ENCODE measurements at places on chromosomes 6 and 20.

GRCh38 chr6:34096814-34097213 lies 49.1 kb downstream of the GRM4 start:
- no peak for DNase-seq

GRCh38 chr6:15329197-15329671 lies 83.4 kb downstream of the JARID2 start:
- no peak for DNase-seq

DNA sequence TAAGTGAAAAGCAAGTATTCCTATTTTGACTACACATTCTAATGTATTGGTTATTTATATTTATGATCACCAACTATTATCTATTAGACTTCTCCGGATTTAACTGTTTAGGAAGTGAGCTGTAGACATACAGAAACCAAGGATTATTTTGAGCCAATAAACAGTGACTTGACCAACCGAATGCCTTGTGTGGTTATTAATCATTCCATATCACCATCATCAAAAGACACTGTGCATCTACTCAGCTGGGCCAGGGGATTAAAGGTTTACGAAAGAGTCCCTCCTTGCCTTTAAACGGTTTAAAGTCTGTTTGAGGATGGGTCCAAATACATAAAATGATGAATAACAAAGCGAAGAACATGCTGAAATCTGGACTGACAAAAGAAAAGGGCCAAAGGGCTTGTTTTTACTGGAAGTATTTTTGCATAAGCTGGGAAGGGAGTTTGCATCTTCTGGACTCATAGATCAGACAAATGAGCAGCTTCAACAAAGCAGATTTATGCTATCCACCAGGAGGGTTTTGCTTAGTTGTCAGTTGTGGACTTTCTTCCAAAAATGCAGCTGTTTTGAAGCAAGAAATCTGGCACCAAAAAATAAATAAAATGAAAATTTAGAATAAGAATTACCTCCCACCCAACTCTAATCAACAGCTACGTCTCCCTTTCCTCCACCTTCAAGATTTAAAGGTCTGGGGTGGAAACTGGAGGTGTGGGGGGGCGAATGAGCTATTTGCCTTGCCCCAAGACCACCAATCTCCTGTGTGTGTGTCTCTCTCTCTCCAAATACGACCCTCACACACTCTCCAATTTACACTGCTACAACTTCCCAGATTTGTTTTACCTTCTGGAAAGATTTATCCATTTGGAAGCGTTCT lies 33.6 kb upstream of the ID4 start:
- DNase-seq: no peak

DNA sequence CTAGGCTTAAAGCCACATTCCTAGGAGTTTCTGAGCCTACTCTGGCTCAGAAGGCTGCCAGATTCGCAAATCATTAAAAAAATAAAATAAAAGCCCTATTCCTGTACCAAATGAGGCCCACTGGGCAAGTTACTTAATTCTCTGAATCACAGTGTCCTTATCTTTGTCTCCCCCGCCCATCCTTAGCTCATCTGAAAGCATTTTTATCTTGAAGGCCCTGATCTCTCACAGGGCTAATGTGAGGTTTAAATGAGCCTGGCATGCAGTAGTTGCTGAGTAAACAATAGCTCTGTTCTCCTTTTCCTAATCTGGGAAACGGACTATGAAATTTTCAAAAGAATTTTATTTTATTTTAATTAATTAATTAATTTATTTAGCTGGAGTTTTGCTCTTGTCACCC lies 2.1 kb upstream of the ZBTB12 start:
- DNase-seq: no peak

DNA sequence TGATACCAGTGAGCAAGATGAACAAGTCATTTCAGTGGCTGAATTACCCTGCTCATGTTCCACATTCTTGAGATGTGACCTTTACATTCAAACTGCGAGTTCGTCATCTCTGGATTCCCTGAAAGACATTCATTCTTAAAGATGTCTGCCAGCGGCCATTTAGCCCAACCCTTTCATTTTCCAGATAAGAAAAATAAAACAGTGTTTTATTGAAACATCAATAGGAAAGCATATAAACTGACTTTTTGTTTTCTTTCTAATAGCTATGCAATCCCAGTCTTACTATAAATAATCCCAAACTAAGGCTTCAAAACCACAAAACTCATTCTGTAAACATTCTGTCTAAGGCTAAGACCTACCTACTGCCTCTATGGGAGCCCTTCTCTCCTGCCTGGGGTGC lies 134.0 kb downstream of the SAMD5 start:
- no peak for DNase-seq

DNA sequence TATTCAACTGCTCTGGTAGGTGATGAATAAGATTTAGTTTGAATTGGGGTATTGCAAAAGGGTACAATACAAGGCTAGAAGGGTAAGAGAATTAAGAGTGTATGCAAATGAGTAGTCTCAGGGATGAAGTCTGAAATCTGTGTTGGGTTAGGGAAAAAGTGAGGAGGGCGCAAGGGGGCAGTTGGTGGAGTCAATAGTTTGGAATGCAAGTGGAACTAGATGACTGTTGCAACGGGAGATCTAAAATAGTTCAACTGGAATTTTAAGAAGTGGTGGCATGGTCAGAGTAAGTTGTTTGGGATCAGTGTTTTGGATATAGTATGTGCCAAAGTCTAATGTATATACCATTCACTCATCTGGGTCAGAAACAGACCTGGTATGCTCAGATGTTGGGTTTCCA lies 329.6 kb downstream of the GJA1 start:
- no peak for DNase-seq

- DNase-seq: no peak
Measured at GRCh38 chr6:39226639-39227329, 2.5 kb downstream of the KCNK5 start.

DNA sequence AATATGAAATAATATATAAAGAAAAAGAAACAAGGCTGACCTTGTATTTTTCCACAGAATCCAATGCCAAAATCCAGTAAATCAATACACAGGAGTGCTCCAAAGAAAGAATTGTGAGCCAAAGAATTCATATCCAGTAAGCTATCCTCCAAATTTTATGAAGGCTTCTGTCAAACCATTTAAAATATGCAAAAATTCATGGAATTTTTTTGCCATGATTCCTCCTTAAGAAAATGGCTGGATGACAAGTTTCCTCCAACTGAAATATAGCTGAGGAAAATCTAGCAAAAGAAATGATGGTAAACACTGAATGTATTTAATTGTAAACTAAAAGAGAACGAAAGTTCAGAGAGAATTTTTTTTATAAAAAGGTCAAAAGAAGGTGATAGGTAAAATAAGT lies 290.3 kb downstream of the UBE3D start:
- DNase-seq: no peak

DNA sequence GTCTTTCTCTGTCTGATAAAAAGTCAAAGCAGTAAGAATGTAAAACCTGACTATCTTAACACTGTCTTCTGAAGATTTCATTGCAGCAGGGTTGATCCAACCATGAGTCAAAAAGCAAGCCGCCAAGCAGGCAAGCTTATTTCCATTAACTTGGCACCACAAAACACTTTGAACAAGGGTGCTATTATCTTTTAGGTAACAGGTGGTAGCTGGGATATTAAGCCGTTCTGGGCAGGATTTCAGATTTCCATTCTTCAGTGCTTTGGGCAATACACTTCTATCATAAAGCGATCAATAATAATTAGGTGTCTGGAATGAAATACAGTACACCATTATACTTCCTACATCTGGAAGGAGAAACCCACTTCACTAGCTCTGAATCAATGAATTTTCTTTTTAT lies 181.9 kb downstream of the TBC1D7 start:
- DNase-seq: no peak

DNA sequence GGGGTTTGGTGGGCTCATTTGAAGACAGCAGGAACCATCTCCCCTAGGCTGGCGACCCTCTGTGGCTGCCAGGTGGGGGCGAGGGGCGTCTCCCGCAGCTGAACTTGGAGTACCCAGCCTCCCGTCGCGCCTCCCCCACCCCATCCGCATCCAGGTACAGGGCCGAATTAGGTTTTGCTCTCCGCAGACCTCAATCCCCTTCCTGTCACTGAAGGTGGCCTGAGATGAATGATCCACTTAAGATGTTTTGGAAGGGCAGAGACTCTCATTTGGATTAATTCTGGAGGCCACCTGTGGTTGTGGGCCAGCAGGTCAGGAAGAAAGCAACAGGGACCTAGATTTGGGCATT lies 493 bp downstream of the CD83 start:
- no peak for DNase-seq

- DNase-seq: no peak
Measured at GRCh38 chr6:109595998-109596397, 95.0 kb downstream of the AK9 start.

DNA sequence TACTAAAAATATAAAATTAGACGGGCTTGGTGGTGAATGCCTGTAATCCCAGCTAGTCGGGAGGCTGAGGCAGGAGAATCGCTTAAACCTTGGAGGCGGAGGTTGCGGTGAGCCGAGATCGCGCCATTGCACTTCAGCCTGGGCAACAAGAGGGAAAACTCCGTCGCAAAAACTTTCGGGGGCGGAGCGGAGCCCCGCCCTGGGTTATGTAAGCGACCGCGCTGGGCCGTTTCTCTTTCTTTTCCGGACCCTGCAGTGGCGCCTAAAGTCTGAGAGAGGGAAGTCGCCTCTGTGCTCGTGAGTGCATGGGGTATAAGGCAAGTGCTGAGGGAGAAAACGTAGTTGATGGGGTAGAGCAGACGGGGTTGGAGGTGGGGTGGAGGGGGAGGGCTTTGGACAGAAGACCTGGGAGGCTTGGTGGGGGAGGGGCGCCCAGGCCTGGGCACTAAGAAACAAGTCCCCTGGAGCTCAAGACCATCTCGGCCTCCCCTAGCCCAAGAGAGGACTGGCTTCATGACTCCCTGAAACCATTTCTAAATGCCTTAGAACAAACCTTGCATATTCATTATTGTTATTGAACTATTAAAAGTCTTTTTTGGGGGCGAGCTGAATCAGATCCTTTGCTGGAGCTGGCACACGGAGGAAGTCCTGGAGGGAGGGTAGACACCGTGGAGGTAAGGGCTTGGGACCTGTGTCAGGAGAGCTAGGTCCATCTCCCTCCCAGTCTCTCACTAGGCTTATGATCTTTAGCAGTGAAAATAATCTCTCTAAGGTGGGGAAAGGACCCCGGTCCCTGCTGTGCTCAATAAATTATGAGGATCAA lies 2.7 kb upstream of the MICA start:
- no peak for DNase-seq

- no peak for DNase-seq
Measured at GRCh38 chr6:82436740-82437139, 73.1 kb downstream of the TPBG start.

DNA sequence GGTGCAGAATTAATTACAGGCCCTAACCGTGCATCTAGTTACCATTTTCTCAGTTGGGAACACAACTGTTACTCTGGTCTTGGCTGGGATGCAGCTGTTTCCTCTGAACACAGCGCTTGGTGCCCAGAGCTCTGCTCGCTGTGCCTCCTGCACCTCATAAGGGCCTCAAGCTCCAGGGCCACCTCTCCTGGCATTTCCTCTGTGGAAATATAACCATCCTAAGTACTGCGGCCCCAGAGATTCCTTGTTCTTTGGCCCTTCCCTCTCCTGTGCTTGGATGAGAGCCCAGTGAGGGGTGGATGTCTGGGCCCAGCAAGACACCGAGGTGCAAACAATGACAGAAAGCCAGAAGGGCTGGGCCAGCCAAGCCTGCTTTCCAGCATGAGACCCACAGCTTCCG lies 169.9 kb upstream of the CST7 start:
- no peak for DNase-seq

- no peak for DNase-seq
Measured at GRCh38 chr6:158406736-158407135, 94.5 kb downstream of the TULP4 start.

GRCh38 chr20:34791289-34792020 lies 34.0 kb downstream of the NCOA6 start:
- DNase-seq: no peak

- DNase-seq: no peak
Measured at GRCh38 chr20:25865715-25866656, 169.3 kb upstream of the ZNF337 start.

GRCh38 chr6:108633436-108633835 lies 72.7 kb downstream of the FOXO3 start:
- DNase-seq: no peak

GRCh38 chr20:14208956-14209355 lies 128.5 kb downstream of the FLRT3 start:
- DNase-seq: no peak

- no peak for DNase-seq
Measured at GRCh38 chr6:82862543-82862942, 203.1 kb downstream of the UBE3D start.

DNA sequence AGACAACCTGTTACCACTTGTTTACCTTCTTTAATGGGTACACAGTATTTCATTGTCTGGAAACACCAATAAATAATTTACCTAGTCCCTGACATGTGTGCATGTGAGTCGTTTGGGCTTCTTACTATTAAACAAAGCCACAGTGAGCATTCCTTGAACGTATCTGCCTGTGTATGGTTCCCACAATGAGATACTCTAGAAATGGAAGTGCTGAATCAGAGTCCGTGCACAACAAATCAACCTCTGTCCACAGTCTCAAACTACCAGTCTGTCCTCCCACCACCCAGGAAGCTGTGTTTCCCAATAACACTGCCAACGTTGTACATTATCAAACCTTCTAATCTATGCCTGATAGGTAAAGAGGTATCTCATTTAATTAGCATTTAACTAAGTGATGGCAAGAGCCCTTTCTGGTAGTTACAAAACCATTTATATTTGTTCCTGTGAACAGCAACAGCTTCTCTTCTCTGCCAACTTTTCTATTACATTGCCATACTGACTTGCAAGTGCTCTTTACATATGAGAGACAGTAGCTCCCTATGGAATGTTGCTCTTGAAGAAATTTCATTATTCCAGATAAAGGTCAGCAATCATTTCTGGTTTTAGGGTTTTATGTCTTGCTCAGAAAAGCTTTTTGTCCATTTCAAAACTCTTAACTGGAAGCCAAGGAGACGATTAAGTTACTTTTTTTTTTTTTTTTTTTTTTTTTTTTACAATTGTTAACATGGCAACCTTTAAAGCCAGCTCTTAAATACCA lies 14.7 kb downstream of the JAG1 start:
- DNase-seq: no peak

- DNase-seq: no peak
Measured at GRCh38 chr6:3751077-3751729, at the start of gene PXDC1. TSS of gene PXDC1 (minus strand) at chr6:3751713. CDS start at chr6:3751531, 182 bp downstream.

- no peak for DNase-seq
Measured at GRCh38 chr20:44028868-44029847, 114.5 kb downstream of the TOX2 start.

GRCh38 chr6:130928158-130928912 lies 101.1 kb downstream of the SMLR1 start:
- no peak for DNase-seq

GRCh38 chr20:13396022-13396421 lies 174.9 kb downstream of the ISM1 start:
- DNase-seq: no peak
